ENCODE measurements at places on chromosomes 2 and 18.
A peak's percentile ranks its signal among the peaks of the same experiment; 100 is the strongest.

- no peak for DNase-seq
Measured at GRCh38 chr2:73054980-73055379, 16.5 kb downstream of the SFXN5 start.

GRCh38 chr2:12759248-12759647, 42.5 kb downstream of the TRIB2 start:
- no peak for DNase-seq

- DNase-seq = peak; percentile 22
Measured at GRCh38 chr18:21194871-21195771, 46.9 kb upstream of the GREB1L start.

GRCh38 chr2:46555011-46555410, 75.6 kb downstream of the TMEM247 start:
- DNase-seq = no peak

DNA sequence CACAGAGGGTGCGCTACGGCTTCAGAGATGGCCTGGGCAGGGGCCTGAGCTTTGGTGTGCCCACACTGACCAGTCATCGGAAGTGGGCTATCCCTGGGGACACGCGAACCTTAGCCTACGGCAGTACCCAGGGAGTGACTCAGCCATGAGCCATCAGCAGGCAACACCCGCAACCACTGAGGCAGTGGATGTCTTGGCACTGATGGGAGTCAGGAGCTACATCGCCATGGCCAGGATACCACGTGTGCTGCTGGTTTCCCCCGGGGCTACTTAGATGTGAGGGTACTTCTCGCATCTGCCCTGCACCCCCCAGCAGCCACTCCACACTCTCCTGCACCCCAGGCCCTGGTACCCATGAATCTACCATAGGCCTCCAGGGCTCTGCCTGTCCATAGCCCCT, 12.8 kb upstream of the HPCAL1 start:
- DNase-seq = no peak

- DNase-seq = peak; percentile 48
Measured at GRCh38 chr2:58535182-58535581, 294.1 kb upstream of the FANCL start.

GRCh38 chr2:100392715-100393114, 24.8 kb downstream of the CHST10 start:
- no peak for DNase-seq

DNA sequence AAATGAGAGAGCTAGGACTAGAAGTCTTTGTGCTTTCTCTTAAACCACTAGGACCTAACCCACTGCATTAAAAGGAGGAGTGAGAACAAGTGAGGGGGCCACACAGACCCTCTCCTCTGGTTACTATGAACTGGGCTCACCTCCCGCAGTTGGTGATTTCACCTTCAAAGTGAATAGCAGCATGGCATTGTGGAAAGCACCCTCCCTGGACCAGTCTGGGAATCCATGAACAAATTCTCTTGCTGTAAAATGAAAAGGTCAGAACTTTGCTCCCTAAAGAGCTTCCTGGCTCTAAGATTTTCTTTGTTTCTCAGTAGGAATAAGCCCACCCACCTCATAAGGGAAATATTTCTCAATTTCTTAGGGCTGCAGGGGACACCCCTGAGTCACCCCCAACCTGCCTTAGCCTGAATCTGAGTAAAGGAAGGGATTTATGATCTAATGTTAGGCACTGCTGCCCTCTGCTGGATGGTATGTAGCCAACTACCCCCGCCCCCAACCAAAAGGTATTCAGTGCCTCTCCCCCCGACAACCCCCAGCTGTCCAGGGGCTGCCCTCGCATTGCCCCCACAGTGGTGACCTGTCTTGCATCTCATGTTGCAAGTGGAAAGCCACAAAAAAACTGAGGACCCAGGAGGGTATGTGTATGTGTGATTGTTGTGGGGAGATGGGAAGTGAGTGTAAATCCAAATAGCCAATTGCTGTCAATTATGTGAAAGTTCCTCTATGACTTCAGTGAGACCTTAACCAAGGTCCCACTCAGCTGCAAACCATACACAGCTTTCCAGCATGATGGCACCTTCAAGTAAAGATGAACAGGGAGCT, 230.9 kb upstream of the SLC14A2 start:
- DNase-seq = no peak

GRCh38 chr18:1296237-1296636, 391.6 kb downstream of the ADCYAP1 start:
- DNase-seq = no peak

- peak; percentile 23 for DNase-seq
Measured at GRCh38 chr18:63207835-63208234, 111.7 kb downstream of the BCL2 start.

GRCh38 chr2:155310589-155310988, 612.1 kb downstream of the KCNJ3 start:
- DNase-seq = no peak

GRCh38 chr2:240567137-240567871, 980 bp upstream of the RNPEPL1 start:
- no peak for DNase-seq

DNA sequence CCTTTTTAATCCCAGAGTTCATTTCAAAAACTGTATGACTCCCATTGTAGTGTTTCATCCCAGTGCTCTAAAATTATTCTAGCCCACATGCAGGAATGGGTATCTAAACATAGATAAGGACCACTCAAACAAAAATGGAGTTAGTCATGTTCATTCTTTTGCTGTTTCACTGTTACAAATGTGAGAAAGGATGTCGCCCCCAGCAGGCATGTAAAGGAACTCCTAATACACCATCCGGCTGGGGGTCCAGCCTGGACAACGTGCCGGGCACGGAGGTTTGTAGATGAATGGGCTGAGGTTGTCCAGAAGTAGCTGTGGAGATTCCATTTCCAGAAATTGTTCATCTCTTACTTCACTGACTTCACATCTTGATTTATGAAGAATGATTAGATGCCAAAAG, 101.9 kb upstream of the RAB12 start:
- no peak for DNase-seq

DNA sequence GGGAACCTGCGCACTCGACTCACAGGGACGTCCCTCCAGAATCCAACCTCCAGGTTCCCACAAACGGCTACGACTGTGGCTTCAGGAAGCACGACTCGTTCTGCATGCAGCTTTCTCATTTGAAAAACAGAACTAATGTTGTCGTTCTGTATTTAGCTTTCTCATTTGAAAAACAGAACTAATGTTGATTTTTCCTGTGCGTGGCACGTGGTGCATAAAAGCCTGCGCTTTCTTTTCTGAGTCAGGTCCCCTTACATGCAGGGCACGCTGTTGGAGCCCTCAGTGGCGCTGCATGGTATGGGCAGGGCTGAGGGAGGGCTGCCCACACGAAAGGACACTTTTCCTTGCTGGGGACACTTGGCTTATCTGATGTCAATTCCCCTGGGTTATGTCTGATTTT, 124.3 kb downstream of the TMEM18 start:
- no peak for DNase-seq

- DNase-seq = no peak
Measured at GRCh38 chr18:23897733-23898132, 116.8 kb upstream of the TTC39C start.

GRCh38 chr2:208466151-208466919, 59.7 kb downstream of the PTH2R start:
- peak; percentile 3 for DNase-seq

DNA sequence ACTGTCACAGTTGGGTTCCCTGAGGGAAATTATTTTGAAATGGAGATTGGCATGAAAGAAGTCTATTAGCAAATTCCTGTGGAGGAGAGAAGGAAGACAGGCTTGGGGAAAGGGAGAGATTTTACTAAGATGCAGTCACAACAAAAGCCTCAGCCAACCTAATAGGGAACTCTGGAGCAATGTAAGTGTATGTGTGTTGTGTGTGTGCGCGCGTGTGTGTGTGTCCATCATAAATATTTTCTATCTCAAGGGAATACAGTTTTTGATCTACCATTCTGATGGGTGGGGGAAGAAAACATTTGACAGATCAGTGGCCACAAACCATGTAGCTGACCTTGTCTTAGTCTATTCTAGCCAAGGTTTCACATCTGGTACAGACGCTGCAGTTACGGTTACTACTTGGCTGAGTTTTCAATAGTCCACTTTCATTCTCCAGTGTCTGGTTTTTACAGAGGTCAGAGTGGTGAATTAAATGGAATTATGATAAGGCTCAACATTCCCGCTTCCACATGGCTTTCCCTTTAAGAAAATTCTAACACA, 72.6 kb downstream of the MREG start:
- no peak for DNase-seq

- no peak for DNase-seq
Measured at GRCh38 chr2:69847068-69847828, 17.8 kb downstream of the GMCL1 start.

GRCh38 chr2:11669454-11670291, at the start of gene NTSR2:
Gene NTSR2, minus strand, starts transcription at chr2:11670195. Its CDS starts 66 bp downstream, at chr2:11670129.
- no peak for DNase-seq

DNA sequence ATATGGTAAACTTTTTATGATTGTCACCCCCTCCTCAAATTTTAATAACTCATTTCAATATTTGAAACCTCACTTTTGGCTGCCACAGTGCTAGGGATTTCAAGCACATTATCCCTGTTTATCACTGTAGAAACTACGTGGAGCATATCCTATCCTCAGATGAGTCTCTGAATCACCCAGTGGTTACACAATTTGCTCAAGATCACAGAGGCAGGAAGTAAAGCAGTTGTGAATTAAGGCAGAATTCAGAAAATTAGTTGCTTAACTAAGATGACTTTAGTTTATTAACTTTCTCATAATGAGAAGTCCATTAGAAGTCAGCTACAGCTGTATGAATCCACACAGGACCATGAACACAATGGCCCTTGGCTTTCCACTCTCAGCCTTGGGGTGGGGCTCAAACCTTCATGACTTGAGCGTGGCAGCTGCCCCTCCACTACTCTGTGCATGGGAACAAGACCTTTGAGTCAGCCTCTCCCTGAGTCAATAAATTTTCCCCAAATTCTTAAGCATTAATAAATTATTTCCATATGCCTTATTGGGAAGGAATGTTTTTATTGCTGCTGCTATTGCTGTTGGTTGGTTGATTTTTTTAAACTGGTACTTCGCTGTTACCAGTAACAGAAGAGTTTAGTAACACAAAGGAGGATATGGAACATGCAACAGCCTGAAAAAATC, 369.0 kb downstream of the CBLN2 start:
- DNase-seq = no peak

GRCh38 chr2:128369108-128369555, 50.5 kb upstream of the HS6ST1 start:
- DNase-seq = no peak

GRCh38 chr18:3623769-3624545, 174.0 kb downstream of the TGIF1 start:
- DNase-seq = no peak

DNA sequence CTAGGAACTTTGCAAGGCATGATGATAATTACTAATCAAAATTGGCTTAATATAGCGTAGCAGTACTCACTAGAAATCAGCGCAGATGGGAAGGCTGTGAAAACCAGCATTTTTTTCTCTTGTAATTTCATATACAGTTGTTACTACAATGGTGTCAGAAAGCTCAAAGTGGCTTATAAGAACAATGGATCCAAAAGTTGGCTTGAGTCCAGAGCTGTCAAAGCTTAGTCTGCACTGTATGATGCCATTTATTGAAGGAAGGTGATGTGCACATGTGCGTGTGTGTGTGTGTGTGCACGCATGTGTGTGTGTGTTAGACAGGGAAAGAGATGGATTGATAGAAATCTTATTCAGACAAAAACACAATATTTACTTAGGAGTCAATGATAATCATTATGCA, 341.3 kb downstream of the TGIF1 start:
- DNase-seq = no peak

DNA sequence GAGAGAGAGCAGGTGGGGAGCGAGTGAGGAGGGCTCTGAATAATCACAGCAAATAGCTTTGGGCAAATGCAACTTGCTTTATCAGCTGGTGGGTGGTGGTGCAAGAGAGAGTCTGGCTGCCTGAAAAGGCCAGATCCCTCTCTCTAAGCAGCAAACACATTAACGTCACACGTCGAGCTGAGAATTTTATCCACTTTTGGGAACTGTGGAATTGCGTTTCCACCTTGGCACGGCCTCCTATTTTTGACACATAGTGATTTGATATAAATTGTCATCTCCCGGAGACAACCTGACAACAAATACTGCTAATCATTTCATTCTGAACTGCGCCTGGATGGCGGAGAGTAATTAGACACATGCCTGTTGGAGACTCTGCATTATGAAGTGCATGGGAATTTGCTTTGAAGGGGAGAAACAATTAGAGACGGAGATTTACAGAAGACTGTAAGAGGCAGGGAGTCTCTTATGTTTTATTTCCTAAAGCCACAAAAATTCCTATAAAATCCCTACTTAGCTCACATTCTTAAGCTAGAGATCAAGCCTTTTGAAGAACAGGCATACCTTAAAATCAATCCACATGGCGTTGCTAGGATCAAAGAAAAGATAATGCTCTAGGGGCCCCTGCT, 634.1 kb downstream of the TDRD15 start:
- no peak for DNase-seq

DNA sequence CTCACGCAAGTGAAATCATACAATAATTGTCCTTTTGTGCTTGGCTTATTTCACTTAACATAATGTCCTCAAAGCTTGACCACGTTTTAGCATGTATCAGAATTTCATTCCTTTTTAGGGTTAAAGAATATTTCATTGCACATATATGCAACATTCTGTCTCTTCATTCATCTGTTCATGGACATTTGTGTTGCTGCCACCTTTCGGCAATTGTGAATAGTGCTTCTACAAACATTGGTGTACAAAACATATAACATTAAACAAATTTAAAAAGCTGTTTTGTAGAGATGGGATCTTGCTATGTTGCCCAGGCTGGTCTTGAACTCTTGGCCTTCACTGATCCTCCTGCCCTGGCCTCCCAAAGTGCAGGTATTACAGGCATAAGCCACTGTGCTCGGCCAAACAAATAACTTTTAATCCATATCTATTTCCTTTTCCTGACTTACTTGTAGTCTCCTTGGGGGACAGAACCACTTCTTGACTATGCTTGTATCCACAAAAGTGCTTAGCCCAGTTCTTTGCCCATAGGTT, 209.3 kb downstream of the SLC4A3 start:
- DNase-seq = no peak

DNA sequence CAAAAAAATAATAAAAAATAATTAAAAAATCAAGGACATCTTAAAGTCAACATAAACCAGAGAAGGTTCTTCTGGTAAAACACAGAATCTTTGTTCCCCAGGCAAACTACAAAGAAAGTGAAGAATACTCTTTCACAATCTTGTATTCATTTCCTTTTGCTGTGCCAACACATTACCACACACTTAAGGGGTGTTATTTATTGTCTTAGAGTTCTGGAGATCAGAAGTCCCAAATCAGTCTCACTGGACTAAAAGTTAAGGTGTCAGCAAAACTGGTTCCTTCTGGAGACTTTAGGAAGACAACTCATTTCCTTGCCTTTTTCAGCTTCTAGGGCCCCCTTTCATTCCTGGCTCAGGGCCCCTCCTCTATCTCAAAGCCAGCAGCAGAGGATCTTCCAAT, 12.2 kb upstream of the CAB39 start:
- no peak for DNase-seq

- no peak for DNase-seq
Measured at GRCh38 chr2:53842891-53843290, 16.9 kb downstream of the GPR75 start.

- no peak for DNase-seq
Measured at GRCh38 chr2:236125541-236125940, 42.6 kb downstream of the GBX2 start.

GRCh38 chr2:29305762-29306161, 190.5 kb downstream of the CLIP4 start:
- no peak for DNase-seq

GRCh38 chr2:195313962-195314361, 343.1 kb upstream of the SLC39A10 start:
- DNase-seq = no peak

- DNase-seq = peak; percentile 94
Measured at GRCh38 chr2:7169593-7169992, 252.4 kb downstream of the RNF144A start.

GRCh38 chr2:241978670-241979069, 109.1 kb downstream of the RTP5 start:
- DNase-seq = no peak
